A549 (cell line): ENCODE measurements at places on chromosomes 5 and 9.
A peak's percentile ranks its signal among the peaks of the same experiment; 100 is the strongest.

- no peak for DNase-seq
Measured at GRCh38 chr5:13771011-13771571, 173.4 kb downstream of the DNAH5 start.

DNA sequence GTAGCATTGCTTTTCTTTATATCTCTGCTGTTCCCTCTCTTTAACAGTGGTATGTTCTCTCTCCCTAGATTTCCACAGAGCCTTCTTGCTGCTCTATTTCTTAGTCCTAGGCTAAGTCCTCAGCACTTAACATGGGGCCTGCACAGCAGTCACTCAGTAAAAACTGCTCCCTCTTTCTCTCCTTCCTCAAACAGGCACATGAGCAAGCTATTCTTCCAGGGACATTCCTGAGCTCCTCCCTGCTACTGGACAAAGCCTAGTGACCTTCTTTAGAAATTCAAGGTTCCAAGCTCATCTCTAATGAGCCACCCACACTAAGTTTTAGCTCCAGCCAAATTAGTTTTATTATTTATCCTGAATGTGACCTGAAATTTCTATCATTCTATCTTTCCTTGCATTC, 39.5 kb downstream of the TRIM32 start:
- no peak for DNase-seq

DNA sequence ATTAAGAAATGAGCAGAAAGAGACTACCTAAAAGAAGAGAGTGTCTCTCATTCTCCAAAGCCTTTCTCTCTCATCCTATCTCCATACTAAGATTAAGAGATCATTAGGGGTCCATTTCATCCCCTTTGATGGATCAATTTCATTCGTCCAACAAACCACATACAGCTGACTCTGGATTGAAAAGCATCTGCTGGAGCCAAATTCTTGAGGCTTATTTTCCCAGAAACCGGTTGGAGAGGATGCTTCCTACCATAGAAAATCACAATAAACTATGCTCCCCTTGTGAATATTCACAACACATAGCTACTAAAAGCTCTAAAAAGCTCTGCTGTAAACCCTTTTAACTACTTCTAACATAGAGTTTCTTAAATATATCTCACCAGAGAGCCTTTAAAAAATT, 755.0 kb upstream of the ZNF608 start:
- no peak for DNase-seq

DNA sequence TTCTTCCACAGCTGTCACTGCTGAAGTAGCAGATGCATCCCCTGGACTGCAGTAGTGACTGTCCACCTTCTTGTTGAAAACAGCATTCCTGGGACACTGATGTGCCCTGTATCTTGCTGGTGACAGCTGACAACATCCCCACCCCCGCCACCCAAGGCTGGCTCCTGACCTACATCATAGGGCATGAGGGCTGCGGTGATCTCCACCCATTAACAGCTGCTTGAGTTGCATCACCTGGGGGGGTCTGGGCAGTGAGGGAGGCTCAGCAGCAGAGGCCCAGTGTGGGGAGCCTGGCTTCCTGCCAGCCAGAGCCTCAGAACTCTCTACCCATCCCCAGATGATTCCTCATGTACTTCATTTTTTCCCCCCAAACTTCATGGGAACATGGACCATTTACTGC, 4.1 kb downstream of the PRUNE2 start:
- no peak for DNase-seq

DNA sequence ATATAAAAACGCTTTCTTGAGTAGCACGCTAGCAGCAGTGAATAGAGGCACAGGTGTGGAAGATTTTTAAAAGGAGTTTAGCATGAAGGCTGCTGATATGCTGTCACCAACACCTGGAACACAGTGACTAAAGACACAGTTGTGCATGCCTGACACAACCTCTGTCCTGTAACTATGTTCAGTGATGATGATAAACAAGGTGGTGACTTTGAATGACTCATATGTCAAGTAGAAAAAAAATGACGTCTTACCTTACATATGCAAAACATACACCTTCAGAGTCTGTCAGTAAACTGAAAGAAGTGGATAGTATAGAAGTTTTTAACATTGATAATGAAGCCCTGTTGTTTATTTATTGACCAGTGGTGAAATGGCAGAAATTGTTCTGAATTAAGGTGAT, 66.2 kb upstream of the ADCY2 start:
- DNase-seq = no peak

DNA sequence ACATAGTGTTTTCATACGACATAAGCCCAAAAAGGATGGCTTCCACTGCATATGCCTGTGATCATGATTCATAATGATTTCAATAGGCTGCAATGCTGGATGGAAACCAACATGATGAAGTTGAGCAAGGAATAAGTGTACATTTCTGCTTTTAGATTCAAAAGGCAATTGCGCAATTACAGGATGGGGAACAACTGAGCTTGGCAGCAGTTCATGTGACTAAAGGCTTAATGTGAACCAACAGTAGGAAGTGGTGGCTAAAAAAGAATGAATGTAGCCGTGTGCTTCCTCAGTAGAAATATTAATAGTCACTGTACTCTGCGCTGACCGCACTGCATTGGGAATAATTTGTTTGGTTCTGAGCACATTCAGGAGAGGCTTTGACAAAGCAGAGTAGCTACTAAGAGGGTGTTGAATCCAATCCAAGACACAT, 51.2 kb downstream of the SLC1A3 start:
- no peak for DNase-seq

DNA sequence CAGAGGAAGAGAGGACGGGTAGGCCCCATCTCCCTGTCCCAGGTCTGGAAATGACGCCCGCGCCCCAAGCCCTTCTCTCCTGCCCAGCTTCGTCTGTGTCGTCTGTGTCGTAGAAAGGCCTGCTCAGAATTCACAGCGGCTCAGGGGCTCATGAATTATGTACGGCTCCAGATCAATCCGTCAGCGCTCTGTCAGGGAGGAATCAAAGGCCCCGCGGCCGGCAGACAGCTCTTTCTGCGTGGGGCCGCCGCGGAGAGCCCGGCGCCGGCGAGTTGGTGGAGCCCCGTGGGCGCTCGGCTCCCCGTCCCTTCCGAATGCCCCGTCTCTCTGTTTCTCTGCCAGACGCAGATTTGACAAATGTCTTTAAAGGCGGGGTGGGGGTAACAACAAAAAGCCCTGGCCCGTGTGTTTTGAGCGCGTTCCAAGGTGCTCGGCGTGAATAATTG, 83.8 kb upstream of the RAPGEF1 start:
- no peak for DNase-seq

DNA sequence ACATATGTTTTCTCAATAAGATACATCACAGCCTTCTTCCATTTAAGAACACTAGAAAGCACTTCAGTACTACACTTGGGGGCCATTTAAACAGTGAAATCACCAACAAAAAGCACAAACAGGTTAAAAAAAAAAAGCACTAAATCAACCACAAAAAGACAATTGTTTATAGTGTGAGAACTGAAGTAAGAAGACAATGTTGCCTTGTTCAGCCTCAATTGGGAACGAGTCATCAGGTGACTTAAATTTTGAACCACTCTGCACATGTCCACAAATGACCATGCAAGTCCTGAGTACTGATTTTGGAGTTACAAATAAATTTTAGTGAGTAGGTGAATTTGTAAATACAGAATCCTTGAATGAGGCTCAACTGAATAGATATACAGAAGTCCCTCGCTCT, 37.2 kb upstream of the HNRNPA0 start:
- DNase-seq = no peak

GRCh38 chr5:156147261-156147943, 179.6 kb upstream of the SGCD start:
- DNase-seq = peak; percentile 91

- no peak for DNase-seq
Measured at GRCh38 chr9:108688676-108689075, 167.1 kb downstream of the ACTL7B start.

GRCh38 chr9:122368642-122369041, 2.2 kb upstream of the PTGS1 start:
- no peak for DNase-seq

- DNase-seq = no peak
Measured at GRCh38 chr5:67887748-67888161, 327.8 kb upstream of the PIK3R1 start.
